Right renal cortex interstitium (tissue), 3 donors: ENCODE measurements at places on chromosomes 2 and 18. TPM values are rescaled to one million over a fixed set of nuclear protein-coding genes. Genes with fewer than 3 reads are reported as not detected.

The GKN2 gene
- polyA plus RNA-seq = not detected

The SLC11A1 gene
- polyA plus RNA-seq = 0.56 TPM

The UGT1A5 gene
- polyA plus RNA-seq = not detected

GRCh38 chr18:61466736-61467135 lies 133.5 kb downstream of the CDH20 start:
- no peak for DNase-seq

- DNase-seq = no peak
These were observed 593.9 kb upstream of the ZNF804A start for GRCh38 chr2:184004289-184004947.

GRCh38 chr2:148508878-148509287 lies 135.7 kb upstream of the EPC2 start:
- DNase-seq = no peak

DNA sequence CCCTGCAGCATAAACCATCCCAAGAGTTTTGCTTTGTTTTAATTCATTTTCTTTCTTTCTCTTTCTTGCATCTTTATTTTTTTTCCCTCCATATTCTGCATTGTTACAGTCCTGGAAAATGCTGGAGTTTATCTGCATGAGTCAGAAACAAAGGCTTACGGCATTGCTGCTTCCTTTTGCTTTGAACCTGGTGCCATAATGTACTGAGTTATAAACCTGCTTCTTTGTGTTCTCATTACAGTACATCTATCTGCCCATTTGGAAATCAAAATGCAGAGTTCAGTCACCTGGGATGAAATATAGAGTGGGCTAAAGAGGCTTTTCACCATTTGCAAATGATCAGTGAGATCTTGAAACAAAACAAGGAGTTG lies 1009.2 kb upstream of the FANCL start:
- no peak for DNase-seq

- DNase-seq = no peak
These were observed 30.0 kb upstream of the CFAP36 start for GRCh38 chr2:55489467-55490062.

GRCh38 chr2:102073168-102073724 lies 69.3 kb upstream of the IL1R1 start:
- DNase-seq = no peak

- DNase-seq = no peak
These were observed 272.5 kb downstream of the ZNF407 start for GRCh38 chr18:74869904-74870863.

DNA sequence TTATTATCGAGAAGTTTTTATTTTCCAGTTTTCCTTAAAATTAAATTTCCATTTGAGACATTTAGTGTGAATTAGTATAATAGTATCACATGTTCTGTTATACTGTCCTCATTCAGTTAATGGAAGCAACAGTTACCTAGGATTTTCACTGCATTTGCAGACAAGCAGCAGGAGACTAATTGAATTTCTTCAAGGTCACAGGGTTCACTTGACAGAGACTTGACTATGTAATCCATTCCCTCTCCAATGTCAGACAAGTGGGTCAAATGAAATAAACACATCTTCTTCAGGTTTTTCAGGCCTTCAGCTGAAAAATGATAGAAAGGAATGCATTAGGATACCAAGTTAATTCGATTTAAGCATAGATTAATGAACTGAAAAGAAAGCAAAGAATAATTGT lies 26.7 kb downstream of the NLRC4 start:
- DNase-seq = no peak

DNA sequence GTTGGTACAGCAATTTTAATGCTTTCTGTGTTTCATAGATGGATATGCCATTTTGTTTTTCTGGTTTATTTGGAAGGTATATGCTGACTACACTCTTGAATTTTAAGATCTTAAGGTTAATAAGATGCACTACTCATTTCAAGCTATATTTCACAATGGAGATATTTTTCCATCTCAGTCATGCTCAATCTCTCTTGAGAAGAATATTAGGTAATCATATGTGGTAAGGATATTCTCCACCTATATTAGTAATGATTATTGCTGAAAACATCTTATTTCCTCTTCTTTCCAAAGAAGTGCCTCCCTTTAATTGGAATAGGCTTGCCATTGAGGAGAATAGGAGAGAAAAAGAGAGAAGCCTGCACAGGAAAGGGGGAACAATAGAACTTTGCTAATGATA lies 40.1 kb downstream of the EPB41L3 start:
- DNase-seq = no peak

DNA sequence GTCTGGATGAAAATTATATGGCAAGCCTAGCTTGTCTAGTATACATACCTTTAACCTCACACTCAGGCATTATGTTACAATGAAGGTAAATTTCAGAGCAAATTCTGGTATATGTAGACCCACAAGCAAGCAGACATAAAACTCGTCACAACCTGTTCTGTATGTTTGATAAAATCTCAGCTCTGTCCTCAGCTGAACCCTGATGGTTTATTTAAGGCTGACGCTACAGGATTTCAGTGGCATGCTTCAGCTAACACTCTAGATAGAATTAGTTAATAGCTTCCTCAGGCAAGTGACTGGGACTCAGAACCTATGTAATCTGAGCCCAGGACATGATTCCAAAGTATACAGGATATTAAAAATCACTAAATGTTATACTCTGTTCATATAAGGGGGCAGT lies 68.2 kb upstream of the MC2R start:
- no peak for DNase-seq

DNA sequence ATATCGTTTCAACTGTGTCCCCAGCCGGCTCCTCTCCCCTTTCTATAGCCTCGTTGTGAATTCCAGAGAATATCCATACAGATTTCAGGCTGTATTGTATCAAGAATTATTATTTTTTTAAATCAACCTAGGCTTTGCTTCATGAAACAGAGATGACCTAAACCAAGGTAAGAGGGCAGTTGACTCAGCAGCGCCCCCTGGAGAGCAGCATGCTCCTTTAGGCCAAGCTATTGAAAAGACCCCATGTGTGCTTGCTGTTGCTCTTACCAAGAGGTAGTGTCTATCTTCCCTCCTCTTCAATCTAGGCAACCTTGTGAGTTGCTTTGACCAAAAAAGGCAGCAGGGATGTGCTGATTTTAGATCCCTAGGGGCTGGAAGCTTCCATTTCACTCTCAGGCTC lies 426.7 kb upstream of the SMIM21 start:
- no peak for DNase-seq

GRCh38 chr2:39408351-39409136 lies 28.5 kb downstream of the MAP4K3 start:
- no peak for DNase-seq

- no peak for DNase-seq
These were observed 259.7 kb downstream of the TCF4 start for GRCh38 chr18:55328301-55328700.
